NCI-H1930 (cell line): ENCODE measurements at places on chromosomes 1 and 21.

DNA sequence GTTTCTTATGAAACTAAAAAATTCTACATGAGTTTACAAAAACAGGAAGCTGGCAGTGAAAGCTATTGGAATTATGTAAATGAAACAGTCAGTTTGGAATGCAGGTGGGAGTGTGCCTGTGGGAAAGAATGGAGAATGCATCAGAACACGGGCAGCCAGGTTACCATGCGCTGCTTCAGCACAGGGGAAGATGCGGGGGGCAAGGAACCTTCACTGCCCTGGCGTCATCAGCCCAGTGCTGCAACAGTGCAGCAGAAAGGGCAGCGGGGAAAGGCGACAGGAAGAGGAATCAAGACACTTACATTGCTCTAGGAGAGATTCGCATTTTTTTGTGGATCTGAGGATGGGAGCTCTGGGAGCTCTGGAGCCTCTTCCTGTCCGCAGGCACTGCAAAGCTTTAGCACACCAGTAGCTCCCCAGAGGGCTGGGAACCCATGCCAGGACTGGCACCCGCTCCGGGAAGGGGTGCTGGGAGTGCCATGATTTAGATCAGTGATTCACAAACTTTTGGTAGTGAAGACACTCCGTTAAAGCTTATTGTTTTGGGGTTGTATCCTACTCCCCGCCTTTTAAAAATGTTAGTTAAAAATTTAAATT is 64.1 kb upstream of the WDR26 start:
- no peak for DNase-seq

DNA sequence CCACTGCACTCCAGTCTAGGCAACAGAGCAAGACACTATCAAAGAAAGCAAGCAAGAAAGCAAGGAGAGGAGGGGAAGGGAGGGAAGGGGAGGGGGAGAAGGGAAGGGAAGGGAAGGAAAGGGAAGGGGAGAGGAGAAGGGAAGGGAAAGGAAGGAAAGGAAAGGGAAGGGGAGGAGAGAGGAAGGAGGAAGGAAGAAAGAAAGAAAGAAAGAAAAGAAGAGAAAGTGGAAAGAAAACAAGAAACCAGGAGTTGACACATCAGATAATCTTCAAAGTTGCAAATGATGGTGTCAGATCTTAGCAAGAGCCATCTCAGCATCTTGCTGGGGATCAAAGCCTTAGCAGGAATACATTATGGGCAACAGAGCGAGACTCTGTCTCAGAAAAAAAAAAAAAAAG is 14.9 kb upstream of the CDA start:
- DNase-seq: no peak

DNA sequence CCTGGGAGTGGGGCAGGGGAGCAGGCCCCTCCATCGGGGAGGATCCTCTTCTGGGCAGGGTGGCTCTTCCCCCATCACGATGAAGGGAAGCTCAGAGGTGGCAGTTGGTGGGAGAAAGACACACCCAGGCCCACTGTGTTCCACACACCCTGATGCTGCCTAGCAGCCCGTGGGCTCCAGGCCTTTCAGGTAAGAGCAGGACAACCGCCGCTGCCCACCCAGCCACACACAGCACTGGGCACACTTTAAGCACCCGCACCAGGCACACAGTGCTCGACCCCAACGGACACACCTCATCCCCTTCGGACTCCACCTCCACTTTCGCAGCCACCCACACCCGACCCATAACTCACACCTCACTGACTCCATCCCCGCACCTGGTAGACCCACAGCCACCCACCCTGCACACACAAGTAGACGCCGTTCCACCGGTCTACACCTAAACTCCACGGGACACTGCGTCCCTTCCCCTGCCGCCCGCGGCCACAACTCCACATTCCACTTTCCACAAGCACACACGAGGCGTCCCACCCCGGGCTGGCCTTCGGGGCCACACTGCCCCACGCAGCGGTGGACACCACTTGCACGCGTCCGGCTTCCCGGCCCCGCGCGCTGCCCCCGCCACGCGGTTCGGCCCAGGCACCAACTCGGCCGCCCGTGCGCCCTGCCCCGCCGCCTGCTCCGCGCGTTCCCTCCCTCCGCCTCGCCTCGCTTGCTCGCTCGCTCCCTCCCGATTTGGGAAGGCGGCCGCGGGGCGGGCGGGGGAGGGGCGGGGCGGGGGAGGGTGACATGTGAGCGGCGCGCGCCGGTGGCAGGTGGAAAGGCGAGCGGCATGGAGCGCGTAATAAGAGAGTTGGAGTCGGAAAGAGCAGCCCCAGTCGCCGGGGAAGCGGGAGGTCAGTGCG is at the start of gene KCNQ4:
Gene KCNQ4 (plus strand): TSS at position 787 of the 905 bp plus-strand sequence. CDS start 307 bp downstream, outside the sequence.
- no peak for DNase-seq

DNA sequence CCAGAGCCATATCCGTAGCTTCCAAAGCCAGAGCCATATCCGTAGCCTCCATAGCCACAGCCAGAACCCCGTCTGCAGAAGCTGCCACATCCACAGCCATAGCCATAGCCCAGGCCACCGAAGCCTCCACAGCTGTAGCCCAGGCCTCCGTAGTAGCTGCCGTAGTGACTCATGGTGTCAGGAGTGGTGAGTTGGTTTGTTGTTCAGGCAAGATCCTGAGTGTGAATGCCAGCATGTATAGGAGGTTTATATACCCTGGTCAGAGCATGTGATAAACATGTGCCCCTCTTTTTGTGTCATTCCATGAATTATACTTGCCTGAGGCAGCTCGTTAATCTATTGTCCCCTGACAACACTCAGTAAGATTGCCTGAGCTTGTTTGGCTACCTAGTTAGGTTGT is at the start of gene KRTAP19-1:
Gene KRTAP19-1 (minus strand): TSS at position 223 of the 400 bp plus-strand sequence. CDS start 50 bp downstream, at position 173.
- no peak for DNase-seq
